ENCODE measurements at places on chromosomes 7 and 10. TPM values are rescaled to one million over a fixed set of nuclear protein-coding genes. Genes with fewer than 3 reads are reported as not detected.

ATG9B gene
- 0.29 TPM for total RNA-seq

IDI2 gene
- not detected for total RNA-seq

ABCC2 gene
- 6.3 TPM for total RNA-seq

FAM24B gene
- total RNA-seq = 17.1 TPM

NAT16 gene
- total RNA-seq = not detected

GRCh38 chr7:140722254-140722653 lies 25.7 kb downstream of the NDUFB2 start:
- H3K36me3 ChIP-seq = peaks cover 26% of the 10 kb centered on the region
- no peaks in the 10 kb centered on the region for H3K4me1 ChIP-seq
- H3K27ac ChIP-seq = no peak overlapping the region
- H3K4me3 ChIP-seq = no peak overlapping the region

DNA sequence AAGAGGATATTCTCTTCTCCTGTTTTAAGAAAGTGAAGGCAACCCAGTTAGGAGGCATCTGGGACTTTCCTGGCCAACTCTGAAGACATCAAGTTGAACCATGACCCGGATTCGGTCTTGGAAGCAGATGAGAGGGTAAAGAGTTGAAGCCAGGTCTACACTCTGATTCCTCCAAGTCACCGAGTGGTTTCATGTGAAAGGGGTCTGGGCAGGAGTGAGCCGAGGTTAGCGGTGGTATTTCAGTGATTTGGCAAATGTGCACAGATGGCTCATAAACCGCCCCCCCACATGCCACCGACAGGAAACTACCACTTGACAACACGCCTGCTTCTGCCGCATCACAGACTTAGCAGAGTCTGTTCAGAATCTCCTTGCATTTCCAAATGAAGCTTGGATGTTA lies 11.4 kb upstream of the REPIN1 start:
- H3K27me3 ChIP-seq = no peaks in the 10 kb centered on the region
- H3K36me3 ChIP-seq = no peaks in the 10 kb centered on the region
- H3K4me3 ChIP-seq = no peak overlapping the region
- H3K4me1 ChIP-seq = no peaks in the 10 kb centered on the region

DNA sequence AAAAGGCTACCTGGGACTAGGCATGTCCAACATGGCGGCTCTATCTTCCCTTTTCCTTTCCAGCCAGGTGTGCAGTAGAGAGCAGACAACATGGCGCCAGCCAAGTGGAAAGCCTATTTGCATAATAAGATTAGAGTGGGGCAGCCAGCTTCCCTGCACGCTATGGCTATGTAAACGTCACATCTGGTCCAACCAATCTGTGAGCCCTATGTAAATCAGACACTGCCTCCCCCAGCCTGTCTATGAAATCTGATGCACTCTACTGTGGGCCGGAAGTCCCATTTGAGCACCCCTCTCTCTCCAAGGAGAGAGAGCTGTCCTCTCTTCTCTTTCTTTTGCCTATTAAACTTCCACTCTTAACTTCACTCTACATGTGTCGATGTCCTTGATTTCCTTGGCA lies 984.9 kb upstream of the AUTS2 start:
- H3K4me3 ChIP-seq = no peak overlapping the region
- no peak for DNase-seq
- H3K27me3 ChIP-seq = no peaks in the 10 kb centered on the region
- H3K27ac ChIP-seq = no peak overlapping the region
- H3K36me3 ChIP-seq = no peaks in the 10 kb centered on the region
- no peaks in the 10 kb centered on the region for H3K4me1 ChIP-seq

GRCh38 chr7:44454348-44454747 lies 36.1 kb downstream of the NUDCD3 start:
- H3K36me3 ChIP-seq = peaks cover 71% of the 10 kb centered on the region
- H3K27me3 ChIP-seq = no peaks in the 10 kb centered on the region
- DNase-seq = no peak
- H3K4me3 ChIP-seq = no peak overlapping the region
- H3K4me1 ChIP-seq = peaks cover 11% of the 10 kb centered on the region

- no peaks in the 10 kb centered on the region for H3K36me3 ChIP-seq
- no peak overlapping the region for H3K4me3 ChIP-seq
- no peak for DNase-seq
- H3K27ac ChIP-seq = no peak overlapping the region
These were observed 35.4 kb downstream of the MYPN start for GRCh38 chr10:68144709-68145108.

DNA sequence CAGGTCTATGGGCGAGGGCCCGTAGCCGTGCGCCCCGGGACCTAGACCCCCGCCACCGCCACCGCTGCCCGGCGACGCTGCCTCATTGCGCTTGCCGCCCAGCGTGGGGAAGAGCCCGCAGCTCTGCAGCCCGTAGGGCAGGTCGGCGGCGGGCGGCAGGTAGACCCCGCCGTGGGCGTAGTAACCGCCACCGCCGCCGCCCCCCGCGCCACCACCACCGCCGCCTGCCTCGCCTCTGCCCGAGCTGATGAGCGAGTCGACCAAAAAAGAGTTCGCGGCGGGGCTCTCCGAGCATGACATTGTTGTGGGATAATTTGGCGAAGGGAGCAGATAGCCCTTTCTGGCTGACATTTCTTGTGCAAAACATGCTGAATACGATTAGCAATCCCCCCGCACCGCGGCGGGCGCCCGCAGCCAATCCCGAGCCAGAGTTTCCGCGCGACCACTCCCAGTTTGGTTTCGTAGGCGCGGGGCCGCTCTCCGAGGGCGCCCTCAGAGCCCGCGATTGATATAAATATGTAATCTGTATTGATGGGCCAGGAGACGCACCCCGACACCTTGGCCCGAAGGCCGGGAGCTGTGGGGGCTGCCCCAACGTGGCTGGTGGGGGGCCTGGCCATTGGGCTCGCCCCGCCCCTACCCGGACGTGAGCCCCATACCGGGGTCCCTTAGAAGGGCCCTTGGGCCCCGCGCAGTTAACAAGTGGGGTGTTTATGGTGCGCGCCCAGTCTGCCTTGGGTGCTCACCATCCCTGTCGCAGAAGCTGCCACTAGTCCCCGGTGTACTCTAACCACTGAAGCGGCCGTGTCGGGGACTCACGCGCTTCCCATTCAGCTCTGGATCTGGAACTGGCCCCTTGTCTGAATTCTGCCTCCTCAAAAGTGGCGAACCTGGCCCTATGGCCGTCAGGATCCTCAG lies at the start of gene HOXA10:
TSS of gene HOXA10 (minus strand) at position 365 of the 918 bp plus-strand sequence. CDS start at position 351, 14 bp downstream.
- no peaks in the 10 kb centered on the region for H3K27me3 ChIP-seq
- no peak within 1 kb of the TSS for H3K27ac ChIP-seq
- H3K36me3 ChIP-seq = peaks cover 11% of the 10 kb centered on the region
- DNase-seq = no peak

GRCh38 chr7:28481091-28481926 lies 69.0 kb downstream of the CREB5 start:
- no peak for DNase-seq
- H3K27me3 ChIP-seq = no peaks in the 10 kb centered on the region
- no peaks in the 10 kb centered on the region for H3K4me1 ChIP-seq
- no peaks in the 10 kb centered on the region for H3K36me3 ChIP-seq

GRCh38 chr10:107118866-107119265 lies 45.6 kb downstream of the SORCS1 start:
- H3K36me3 ChIP-seq = no peaks in the 10 kb centered on the region
- no peak for DNase-seq
- H3K27ac ChIP-seq = no peak overlapping the region
- H3K4me3 ChIP-seq = no peak overlapping the region

- no peak overlapping the region for H3K4me3 ChIP-seq
- no peaks in the 10 kb centered on the region for H3K27me3 ChIP-seq
- DNase-seq = no peak
- no peaks in the 10 kb centered on the region for H3K4me1 ChIP-seq
- H3K27ac ChIP-seq = no peak overlapping the region
These were observed 135.7 kb downstream of the OR13A1 start for GRCh38 chr10:45179691-45180090.

GRCh38 chr10:86733260-86733671 lies 23.2 kb upstream of the BMPR1A start:
- H3K4me1 ChIP-seq = no peaks in the 10 kb centered on the region
- no peaks in the 10 kb centered on the region for H3K27me3 ChIP-seq
- no peaks in the 10 kb centered on the region for H3K36me3 ChIP-seq
- H3K27ac ChIP-seq = no peak overlapping the region

DNA sequence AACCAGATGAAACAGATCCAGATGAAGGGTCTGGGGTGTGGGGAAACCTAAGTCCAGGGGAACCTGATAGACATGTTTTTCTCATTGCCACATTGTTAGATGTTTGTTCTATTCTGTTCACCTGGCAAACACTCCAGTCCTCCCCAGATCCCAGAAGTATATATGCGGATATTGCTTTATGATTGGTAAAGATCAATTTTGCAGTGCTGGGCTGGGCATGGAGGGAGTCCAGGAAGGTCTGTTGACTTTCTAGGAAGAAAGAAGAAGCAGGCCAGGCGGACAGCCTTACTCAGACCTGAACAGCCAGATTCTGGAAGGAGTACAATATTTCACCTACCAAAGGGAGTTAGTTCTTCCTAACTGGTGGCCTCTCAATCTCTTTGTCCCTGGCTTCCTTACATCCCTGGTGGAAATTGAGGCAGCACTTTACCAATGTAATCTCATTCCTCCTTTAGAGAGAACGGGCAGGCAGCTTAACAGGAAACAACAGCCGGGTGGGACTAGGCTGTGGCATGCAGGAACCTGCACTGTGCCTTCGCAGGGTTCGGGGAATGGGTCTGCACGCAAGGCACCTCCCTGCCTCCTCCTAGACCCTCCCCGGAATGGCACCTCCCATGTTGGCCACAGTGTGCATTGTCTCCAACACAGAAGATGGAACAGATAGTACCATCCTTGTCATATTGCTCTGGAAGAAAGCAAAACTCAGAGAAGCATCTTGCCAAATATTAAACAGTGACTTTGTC lies 930 bp downstream of the GIMAP6 start:
- H3K4me1 ChIP-seq = no peaks in the 10 kb centered on the region
- H3K27ac ChIP-seq = no peak overlapping the region
- DNase-seq = no peak
- H3K4me3 ChIP-seq = no peak overlapping the region
